ENCODE measurements at places on chromosomes 16 and 17.

- DNase-seq, result no peak
These were observed 734.2 kb upstream of the KIF2B start for GRCh38 chr17:53088481-53088880.

GRCh38 chr16:90007015-90007414 is 12.2 kb downstream of the DBNDD1 start:
- no peak for DNase-seq

- no peak for DNase-seq
These were observed 10.6 kb downstream of the BLTP2 start for GRCh38 chr17:28634206-28634865.

GRCh38 chr16:17529982-17530760 is 59.4 kb upstream of the XYLT1 start:
- no peak for DNase-seq

DNA sequence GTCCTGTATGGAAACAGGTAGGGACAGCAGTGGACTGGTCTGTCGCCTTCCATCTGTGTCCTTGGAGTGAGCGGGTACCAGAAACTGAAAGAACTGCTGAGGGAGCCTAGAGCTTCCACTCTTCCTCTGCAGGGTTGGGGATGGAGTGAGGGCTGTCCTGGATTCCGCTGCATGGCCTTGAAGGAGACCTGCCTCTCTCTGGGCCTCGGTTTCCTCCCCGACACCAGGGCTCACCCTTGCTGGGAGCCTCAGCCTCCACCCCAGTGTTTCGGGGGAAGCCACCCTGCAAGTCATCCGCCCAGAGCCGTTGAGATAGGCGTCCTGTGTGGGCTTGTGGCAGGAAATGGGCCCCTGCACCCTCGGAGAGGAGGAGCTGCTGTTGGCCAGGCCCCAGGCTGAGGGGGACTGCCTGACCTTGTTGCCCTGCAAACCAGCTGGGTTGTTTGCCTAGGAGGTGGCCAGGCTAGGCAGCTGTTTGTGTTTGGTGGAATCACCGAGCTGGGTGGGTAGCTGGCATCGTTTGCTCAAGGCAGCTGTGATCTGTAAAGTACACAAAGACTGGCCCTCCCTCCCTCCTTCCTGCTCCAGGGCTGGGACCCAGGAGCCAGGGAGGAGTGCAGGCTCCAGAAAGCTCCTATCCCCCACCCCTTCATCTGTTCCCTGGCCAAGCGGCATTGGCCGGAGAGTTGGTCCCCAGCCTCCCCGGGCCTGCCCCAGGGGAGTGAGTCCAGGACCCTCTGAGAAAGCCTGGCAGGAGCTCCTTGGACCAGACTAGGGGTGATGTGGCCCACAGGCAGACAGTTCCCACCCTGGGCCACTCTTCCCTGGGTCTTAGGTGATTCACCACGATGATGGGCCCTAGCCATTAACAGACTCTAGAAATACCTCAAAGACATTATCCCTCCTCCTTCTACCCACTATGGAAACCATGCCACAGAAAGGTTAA is 1.3 kb downstream of the RAB37 start:
- DNase-seq, result no peak

DNA sequence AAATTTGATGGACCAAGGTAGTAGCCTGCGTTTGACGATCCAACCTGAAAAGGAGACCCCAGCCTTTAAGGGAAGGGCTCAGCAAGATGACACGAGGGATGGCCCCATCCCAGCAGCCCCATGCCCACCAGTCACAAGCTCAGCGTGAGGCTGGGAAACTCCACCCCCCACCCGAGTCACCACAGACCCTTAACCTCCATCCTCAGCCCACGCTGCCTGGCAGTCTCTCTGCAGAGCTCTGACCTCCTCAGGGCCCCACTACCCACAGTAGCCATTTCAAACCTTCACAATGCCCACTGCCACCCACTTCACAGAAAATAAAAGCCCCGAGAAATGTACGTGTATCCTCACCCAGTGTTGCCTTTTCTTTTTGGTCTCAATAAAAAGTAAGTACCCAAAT is 18.7 kb downstream of the USP36 start:
- no peak for DNase-seq

DNA sequence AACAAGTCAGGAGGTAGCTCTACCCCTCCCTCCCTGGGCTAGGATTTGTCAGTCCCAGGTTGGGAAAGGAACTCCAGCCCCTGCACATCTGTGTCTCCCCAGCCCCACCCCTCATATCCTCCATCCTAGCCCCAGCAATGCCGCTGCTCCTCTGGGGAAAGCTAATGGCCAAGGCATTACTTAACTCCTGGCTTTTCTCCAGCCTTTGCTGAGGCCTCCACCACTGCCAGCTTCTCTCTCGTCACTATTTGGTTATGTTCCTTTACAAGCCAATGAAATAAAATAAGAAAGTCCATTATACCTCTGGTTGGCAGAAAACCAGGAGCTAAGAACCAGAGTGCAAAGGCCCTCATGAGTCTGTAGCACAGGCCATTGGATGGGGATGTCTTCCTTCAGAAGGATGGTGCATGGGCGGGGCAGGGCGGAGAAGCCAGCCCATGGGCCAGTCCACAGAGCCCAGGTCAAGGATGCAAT is 171.0 kb downstream of the CCDC182 start:
- peak; percentile 27 for DNase-seq

- DNase-seq, result no peak
These were observed 92.4 kb downstream of the BRIP1 start for GRCh38 chr17:61770752-61771533.

- DNase-seq, result no peak
These were observed 9.8 kb downstream of the NTHL1 start for GRCh38 chr16:2037647-2038381.

GRCh38 chr16:19488213-19488640 is 33.7 kb downstream of the GDE1 start:
- no peak for DNase-seq

DNA sequence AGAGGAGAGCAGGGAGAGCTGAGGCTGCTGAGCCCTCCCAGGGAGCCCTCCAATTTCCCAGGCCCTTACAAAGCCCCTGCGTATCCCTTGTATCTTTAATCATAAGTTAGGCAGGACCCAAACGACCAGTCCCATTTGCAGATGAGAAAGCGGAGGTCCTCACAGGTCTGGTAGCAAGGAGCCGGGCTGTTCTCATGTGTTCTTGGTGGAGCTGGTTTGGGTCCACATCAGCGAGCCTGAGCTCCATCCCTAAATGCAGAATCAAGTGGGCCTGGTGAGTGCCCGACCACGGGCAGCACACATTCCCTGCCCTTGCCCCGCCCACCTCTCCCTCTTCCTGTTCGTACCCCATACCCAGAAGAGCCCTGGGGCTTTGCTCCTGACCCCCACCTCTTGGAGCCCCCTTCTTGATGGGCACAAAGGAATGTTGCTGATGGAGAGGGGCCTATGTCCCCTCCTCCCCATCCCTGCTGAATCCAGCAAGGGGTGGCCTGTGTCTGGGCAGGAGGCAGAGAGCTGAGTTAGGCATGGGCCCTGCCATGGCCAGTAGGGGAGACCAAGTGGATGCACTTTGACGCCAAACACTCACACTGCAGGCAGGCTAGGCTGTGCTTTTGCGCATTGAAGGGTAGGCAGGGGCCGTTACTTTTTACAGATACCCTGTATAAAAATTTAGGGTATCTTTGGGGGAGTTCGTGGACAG is 18.3 kb upstream of the ADCY7 start:
- DNase-seq, result no peak

DNA sequence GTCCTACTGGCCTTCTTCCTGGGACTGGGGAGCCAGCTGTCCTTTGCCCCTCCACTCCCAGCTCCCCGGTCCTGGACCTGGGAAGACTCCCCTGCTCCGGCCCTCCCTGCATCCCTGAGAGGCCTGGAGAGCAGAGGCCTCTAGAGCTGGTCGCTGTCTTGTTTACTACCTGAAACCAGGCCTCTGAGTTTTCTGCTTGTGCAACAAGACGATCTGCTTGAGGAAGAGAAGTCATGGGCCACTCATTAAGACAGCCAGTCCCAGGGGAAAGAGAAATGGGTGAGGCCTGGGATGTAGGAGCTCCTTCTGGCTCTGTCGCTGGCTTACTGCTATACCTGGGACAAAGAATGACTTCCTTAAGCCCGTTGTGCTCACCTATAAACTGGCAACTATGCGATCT is 29.8 kb upstream of the GPRC5C start:
- no peak for DNase-seq

All from substantia nigra (tissue), 51 donors.